ENCODE measurements at places on chromosomes 6 and 20.
A peak's percentile ranks its signal among the peaks of the same experiment; 100 is the strongest.

- DNase-seq: no peak
Observed at GRCh38 chr6:24847402-24847801, 48.7 kb upstream of the ARMH2 start.

DNA sequence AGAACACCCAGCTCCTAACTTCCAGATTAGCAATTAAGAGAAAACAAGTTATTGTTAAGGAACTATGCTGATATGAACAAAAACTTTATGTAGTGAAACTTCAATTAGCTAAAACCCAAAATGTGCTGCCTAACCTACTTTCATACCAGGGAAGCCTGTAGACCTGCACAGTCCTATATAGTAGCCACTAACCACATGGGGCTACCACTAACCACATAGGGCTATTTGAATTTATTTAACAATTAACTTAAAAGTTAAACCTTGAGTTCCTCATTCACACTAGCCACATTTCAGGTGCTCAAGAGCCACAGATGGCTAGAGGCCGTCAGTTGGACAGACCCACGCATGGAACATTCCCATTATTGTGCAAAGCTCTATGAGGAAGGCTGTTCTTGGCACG lies 72.4 kb upstream of the LAMP5 start:
- DNase-seq: no peak

- no peak for DNase-seq
Observed at GRCh38 chr6:55636406-55637102, 57.6 kb upstream of the HMGCLL1 start.

DNA sequence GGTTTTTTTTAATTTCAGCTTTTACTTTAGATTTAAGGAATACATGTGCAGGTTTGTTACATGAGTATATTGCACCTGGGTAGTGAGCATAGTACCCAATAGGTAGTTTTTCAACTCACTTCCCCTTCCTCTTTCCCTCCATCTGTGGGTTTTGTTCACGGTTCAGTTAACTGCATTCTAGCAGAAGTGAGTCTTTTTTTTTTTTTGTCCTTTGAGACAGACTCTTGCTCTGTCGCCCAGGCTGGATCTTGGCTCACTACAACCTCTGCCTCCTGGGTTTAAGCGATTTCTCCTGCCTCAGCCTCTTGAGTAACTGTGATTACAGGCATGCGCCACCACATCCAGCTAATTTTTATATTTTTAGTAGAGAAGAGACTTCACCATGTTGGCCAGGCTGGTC lies 8.7 kb downstream of the UBR2 start:
- DNase-seq: peak; percentile 32

GRCh38 chr20:45487231-45487635 lies 17.7 kb downstream of the WFDC2 start:
- no peak for DNase-seq

DNA sequence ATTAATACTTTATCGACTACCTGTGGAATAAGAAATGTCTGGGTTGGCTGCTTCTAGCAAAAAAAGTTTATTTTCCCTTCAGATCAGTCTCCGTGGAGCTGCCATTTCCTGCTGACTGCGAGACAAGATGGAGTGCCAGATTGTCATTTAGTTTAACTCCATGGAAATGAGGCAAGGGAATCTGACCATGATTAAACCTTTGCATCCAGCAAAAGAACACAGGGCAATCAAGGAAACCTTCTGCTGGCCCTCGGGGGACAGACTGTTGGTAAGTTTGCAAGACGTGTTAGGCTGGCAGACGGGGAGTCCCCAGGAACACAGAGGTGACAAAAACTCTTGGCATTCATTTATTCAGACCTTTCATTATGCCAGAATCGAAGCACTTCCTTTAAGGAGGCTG lies 52.2 kb upstream of the SPACA1 start:
- DNase-seq: no peak

DNA sequence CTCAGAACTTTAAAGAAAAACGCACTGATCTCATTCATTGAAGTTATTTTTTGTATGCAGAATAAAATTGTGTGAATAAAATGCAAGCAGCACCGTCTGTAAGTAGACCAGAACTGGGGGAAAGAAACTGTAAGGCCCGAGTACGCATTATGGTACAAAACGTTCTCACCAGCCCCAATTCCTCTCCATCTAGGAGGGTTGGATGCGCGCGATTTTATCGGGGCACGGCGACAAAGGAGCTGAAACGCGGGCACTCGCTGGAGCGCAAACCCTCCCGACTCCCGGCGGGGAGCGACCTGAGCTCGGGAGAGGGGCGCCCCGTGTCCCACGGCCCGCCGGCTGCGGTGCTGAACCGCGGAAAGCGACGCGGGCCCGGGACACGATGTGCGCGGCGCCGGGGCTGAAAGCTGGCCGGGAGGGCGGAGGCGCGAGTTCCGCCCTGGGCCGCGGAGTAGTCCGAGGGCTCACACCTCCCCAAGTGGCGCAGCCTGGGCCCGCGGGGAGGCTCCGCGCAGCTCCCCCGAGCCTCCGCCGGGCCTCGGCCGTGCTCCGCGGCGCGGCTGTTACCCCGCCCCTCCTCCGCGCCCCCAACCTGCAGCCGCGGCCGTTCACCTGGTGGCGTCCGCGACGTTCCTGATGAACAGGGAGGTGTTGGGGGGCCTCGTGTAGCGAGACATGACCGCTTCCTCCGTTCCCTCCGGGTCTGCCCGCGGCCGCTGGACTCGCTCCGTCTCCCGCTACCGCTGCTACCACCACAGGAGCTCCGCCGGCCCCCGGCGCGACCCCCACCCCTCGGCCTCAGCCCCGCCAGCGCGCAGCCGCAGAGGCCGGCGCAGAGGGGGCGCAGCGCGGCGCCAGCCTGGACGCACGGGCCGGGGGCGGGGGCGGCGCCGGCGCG lies at the start of gene SRSF12:
TSS of gene SRSF12 (minus strand) at position 861 of the 898 bp plus-strand sequence. CDS start at position 677, 184 bp downstream.
- no peak for DNase-seq

- DNase-seq: no peak
Observed at GRCh38 chr6:148068437-148069061, 274.1 kb upstream of the SASH1 start.

DNA sequence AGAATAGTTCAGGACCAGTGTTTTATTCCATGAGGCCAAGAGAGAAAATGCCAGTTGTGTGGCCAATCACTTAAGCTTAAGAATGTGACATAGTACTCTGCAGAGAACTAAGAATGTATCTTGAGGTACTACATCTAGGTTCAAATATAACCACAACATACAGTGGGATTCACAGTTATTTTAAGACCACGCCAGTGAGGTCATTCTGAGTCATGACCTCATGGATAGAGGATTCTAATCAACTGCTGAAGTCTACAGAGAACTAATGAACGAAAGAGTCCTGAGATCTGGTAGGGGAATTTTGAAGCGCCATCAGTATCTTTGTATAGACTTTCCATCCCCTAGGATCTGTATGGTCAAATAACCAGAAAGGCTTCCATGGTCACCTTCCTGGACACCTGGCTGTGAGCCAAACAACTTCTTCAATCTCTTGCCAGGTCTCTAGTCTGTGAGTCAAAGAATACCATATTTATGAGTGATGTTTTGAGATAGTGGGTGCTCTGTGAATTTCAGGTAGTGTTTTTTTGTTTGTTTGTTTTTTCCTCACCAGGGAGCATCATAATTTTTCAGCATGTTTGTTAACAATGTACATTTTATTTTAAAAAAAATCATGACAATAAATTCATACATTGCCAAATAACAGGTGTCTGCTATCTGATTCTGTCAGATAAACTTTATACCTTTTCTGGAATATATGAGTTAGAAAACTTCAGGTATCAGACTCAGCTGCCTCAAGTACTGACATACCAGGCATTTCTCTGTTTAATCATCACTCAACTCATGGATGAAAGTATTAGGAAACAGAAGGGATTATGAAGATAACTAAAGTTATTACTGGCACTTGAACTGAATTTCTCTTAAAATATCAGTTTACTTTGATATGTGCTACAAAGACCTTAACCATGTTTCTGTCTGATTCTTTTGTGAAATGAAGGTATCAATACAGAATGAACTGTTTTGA lies 217.9 kb downstream of the PLCB4 start:
- DNase-seq: no peak

- peak; percentile 73 for DNase-seq
Observed at GRCh38 chr6:39335780-39336545, 13.5 kb upstream of the KCNK16 start.

DNA sequence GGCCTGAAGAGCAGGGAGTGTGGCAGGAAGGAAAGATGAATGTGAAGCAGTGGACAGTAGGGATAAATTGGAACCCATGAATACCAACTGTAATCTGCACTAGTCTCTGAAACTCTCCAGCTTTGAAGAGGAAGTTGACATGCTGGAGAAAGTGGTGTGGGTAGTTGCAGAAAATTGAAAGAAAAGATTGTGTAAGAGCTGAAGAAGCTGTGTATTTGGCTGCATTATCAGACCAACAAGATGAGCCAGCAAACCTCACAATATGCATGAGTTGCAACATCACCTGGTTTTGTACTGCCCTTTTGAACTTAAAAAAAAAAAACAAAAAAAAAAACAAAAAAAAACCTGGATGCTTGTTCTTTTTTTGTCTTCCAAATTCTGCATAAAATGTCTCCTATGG lies 921.9 kb upstream of the EYS start:
- DNase-seq: peak; percentile 18

DNA sequence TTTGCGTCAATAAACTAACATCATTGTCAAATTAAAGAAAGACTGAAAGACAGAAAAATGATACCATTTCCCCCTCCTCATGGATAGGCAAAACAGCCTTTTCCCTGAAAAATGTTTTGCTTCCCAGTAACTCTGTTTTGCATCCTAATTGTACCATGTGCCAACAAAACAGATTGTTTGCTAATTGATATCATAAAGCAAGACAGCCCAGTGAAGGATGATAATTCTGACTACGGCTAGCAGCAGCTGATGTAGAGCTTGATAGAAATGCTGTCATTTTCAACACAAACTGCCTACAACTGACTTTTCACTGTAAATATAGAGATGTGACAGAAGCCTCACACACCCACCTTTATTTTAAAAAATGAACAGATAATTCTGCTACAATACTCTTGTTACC lies 1061.6 kb downstream of the HACE1 start:
- DNase-seq: no peak

GRCh38 chr20:43528258-43528875 lies 20.9 kb downstream of the L3MBTL1 start:
- no peak for DNase-seq

DNA sequence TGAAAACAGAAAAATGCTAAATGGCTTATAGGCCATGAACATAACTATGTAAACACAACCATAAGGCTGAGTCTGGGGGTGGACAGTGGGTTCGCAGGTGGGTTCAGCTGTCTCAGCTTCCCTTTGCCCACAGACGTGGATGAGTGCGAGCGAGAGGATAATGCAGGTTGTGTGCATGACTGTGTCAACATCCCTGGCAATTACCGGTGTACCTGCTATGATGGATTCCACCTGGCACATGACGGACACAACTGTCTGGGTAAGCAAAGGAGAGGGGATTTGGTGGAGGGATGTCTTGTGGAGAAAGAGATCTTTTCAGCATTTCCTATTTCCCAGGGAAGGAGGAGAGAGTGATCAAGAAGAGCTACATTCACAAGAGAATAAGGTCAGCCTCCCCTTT lies 14.7 kb downstream of the SCUBE3 start:
- no peak for DNase-seq

DNA sequence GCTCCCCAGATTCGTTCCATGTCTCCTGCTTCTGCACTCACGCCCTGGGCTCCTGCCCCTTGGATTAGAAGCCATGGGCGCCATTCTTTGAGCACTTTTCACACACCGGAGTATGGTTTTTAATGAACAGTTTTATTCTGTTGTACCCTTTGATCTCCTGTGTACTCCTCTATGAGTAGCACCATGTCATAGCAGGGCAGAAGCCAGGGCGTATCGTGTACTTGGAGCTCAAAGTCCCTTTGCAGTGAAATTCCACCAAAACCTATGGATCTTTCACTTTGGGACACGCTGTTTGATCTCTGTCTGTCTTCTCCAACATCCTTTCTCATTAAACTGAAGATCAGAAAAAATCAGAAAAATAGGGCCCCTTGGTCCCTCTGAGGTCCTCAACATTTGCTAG lies 275.3 kb downstream of the NRN1 start:
- DNase-seq: no peak

DNA sequence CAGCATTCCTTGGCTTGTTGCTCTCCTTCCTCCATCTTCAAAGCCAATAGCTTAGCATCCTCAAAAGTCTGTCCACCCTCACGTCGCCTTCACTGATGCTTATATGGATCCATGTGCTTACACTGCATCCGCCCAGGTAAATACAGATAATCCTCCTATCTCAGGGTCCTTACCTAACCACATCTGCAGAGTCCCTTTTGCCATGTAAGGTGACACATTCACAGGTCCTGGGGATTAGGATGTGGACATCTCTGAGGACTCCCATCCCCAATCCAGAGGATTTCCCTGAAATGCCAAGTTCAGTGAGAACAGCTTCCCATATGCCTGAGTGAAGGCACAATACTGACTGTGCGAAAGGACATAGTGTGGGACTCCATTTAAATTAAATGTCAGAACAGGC lies 25.4 kb downstream of the FKBP1A start:
- no peak for DNase-seq

GRCh38 chr6:169665289-169665688 lies 36.5 kb downstream of the WDR27 start:
- DNase-seq: no peak

DNA sequence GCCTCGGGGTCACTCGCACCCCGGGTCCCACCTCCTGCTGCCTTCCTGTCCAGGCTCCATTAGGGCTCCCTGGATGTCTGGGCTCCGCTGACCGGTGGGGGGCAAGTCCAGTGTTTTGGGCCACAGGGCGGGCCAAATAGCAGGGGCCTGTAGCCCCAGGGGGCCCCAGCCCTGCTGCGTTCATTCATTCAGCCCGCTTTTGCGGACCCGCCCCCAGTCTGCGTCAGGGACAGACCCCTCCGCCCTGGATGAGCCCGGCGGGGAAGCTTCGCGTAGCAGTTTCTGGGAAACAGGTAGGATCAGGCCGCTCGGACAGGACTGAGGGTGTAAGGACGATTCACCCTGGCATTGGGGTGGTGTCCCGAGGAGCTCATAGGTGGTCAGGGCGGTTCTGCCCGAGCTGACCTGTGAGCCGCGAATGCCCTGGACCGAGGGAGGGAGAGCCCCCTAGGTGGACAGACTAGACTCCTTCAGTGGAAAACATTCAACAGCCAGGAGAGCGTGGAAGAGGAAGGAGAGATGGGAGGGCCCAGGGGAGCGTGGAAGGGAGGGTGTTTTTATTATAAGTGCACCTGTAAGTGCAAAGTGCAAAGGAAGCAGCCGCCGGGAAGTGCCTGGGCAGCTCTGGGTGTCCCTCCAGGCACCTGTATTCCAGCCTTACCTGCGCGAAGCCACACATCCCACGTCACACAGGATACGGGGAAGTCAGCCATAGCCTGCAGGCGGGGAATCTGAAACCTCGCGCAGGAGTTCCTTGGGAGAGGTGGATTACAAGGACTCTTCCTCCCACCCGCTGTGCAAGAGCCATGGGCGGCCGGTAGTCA lies 662 bp downstream of the ENTPD6 start:
- DNase-seq: no peak

- DNase-seq: no peak
Observed at GRCh38 chr6:5217356-5217755, 43.4 kb downstream of the LYRM4 start.

GRCh38 chr6:33894438-33894837 lies 90.6 kb upstream of the MLN start:
- DNase-seq: no peak

All from KG1 (cell line).